Stimulated activated CD8-positive, alpha-beta memory T cell treated with anti-CD3 and anti-CD28 coated beads, Interleukin-2, amount 100 ng/mL, for 1 hour (primary cell): ENCODE measurements at places on chromosomes 4 and X.

DNA sequence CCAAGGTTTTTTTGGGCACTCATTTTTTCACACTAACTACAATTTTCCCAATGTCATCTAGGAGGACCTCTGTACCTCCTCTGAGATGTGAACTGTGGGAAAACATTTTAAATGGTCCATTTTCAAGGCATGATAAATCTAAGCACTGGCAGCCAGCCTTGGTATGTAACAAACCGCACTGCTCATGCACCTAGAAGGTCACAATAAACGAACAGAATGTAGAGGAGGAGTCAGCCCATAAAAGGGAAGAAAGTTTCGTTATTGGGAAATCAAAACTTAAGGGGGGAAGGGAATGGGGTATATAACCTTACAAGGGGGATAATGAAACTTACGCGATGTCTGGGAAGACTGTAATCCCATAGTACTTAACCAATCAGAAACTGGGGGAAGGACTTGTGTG, 16.4 kb downstream of the COX18 start:
- no peak for DNase-seq

DNA sequence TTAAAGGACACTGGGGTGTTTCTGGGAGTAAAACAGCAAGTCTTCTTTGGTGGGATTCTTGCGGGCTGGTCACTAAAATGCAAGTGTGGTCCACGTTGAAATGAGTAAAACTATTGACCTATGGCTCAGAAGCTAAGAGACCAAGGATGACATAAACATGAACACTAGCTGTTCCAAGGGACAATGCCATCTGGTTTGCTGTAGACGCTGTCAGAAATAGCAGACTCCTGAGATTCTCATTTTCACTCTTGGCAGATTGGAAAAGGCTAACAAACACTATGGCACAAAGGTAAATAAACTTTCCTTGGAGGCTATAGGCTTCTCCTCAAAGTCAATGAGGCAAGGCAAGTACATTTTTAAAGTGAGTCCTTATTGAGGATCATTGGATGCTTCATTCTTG, 343.6 kb downstream of the KCNIP4 start:
- DNase-seq: no peak

DNA sequence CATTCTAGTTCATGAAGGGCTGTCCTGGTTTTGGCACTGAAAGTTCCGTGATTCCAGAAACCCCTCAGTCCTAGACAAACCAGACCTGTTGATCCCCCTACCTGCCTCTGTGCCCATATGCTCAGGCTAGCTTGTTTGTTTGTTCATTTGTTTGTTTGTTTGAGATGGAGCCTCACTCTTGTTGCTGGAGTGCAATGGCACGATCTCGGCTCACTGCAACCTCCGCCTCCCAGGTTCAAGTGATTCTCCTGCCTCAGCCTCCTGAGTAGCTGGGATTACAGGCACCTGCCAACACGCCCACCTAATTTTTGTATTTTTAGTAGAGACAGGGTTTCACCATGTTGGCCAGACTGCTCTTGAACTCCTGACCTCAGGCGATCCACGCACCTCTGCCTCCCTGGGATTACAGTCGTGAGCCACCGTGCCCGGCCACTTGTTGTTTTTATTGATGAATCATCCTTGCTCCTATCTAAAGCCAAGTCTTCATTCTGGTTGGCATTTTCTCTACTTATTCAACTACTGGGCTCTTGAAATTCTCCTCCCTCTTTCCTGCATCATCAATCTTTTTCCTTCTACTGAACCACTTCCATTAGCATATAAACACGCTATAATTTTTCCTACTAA, 86.3 kb upstream of the BMP2K start:
- no peak for DNase-seq

- no peak for DNase-seq
Observed at GRCh38 chr4:8906991-8907595, 35.5 kb upstream of the HMX1 start.

- DNase-seq: no peak
Observed at GRCh38 chr4:36211084-36211483, 33.2 kb downstream of the ARAP2 start.

GRCh38 chr4:124631760-124632159, 80.8 kb downstream of the ANKRD50 start:
- DNase-seq: no peak

GRCh38 chrX:12709047-12709446, 82.2 kb upstream of the PRPS2 start:
- no peak for DNase-seq

- DNase-seq: no peak
Observed at GRCh38 chr4:64614276-64614675, 205.0 kb upstream of the TECRL start.

DNA sequence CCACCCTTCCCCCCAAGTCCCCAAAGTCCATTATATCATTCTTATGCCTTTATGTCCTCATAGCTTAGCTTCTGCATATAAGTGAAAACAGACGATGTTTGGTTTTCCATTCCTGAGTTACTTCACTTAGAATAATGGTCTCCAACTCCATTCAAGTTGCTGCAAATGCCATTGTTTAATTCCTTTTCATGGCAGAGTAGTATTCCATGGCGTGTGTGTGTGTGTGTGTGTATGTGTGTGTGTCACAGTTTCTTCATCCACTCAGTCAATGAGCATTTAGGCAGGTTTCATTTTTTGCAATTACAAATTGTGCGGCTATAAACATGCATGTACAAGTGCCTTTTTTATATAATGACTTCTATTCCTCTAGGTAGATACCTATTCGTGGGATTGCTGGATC, 107.5 kb upstream of the GALNT7 start:
- DNase-seq: no peak

GRCh38 chr4:4726051-4726450, 133.4 kb upstream of the MSX1 start:
- no peak for DNase-seq

DNA sequence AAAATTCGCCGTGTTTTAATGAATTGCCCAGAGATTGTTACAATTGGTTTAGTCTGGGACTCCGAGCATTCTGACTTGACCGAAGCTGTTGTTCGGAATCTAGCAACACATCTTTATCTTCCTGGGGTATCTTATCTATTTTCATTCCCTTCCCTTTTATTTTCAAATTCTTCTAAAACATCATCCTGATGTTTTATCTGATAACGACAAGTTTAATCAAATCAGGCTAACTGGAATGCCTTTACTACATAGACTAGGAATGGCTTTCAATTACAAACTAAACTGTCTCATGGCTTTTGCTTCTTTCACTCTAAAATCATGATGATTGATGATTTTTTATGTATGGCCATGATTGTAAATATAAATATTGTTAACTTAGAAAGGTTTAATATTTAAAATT, 48.0 kb downstream of the USP53 start:
- DNase-seq: no peak

DNA sequence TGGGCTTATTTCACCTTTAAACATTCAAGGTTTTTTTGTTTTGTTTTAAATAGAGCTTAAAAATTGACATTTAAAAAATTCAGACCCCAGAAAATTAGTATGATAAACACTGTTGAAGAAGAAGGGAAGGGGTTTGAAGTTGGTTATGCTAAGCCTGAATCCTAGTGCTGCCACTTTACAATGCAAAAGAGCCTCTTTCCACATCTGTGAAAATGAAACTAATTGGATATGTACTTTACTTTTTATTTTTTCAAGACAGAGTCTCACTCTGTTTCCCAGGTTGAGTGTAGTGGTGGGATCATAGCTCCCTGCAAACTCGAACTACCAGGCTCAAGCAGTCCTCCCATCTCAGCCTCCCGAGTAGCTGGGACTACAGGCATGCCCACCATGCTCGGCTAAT, 41.8 kb downstream of the FIP1L1 start:
- DNase-seq: no peak

DNA sequence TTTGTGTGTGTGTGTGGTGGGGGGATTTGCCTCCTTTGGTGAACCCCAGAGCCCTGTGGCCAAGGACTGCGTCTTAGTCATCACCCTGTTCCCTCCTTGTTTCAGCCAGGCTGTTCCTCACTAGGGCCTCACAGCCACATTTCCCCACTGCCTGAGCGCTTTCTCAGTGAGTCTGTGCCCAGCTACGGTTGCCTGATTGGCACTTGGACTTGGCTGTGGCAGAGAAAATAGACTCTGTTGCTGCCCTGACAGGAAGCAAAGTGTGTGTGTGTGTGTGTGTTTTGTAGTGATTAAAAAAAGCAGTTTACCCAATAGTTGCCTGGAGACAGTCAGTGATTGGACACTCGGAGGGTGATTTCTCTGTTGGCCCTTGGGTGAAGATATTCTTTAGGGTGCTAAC, 113.0 kb downstream of the UCHL1 start:
- no peak for DNase-seq

DNA sequence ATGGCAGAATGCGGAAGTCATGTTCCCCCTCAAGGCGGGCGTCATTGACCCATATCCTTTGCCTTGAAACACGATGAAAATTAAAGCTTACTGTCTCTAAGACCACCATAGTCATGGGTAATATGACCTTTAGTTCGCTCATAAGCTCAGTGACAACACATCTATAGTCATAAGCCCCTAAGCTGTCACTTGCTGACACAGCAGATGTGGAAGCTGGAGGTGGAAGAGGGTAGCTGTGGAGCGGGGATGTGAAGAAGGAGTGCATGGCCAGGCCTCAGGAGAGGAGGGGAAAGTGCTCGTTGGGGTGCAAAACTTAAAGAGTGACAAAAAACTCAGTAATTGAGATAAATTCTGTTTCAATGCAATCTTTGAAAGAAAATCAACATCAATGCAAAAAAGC, 134.0 kb upstream of the PDLIM3 start:
- DNase-seq: no peak

DNA sequence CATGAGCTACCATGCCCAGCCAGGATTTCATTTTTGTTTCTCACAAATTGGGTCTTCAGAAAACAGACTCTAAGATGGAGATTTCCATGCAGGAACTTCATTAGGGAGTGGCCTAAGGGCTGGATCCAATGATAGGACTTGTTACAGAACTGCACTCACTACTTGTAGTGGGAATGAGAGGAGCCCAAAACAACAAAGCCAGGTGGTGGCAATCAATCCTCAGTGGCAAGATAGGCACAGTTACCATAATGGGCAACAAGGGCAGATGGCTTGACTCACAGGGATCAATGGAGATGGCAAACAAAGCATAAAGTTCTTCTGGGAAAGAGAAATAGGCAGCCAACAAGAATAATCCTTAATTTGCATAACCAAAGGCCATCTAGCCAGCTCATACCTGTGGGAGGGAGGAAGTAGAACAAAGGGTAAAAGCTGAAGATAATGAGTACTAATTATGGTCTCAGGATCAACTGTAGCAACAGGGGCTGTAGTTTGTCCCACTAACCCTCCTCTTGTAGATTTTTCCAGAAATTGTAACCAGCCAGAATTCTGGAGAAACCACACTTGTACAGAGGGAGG, 72.8 kb upstream of the MAPK10 start:
- no peak for DNase-seq

DNA sequence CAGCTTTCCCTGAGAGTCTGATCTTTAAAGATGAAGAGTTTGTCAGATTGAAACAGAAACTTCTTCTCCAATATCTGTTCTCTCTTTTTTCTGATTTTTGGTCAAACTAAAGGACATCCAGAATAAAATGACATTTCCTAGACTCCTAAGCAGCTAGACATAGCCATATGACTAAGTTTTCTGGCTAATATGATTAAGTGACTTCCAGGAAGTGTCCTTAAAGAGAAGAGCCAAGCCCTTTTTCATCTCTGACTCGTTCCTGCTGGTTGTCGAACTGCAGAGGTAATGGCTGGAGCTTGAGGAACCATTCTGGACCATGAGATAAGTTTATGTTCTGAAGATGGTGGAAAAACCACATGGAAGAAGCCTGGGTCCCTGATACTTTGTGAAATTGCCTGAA, 546.0 kb downstream of the BCOR start:
- no peak for DNase-seq

- no peak for DNase-seq
Observed at GRCh38 chr4:7031558-7032449, 11.4 kb upstream of the TADA2B start.

DNA sequence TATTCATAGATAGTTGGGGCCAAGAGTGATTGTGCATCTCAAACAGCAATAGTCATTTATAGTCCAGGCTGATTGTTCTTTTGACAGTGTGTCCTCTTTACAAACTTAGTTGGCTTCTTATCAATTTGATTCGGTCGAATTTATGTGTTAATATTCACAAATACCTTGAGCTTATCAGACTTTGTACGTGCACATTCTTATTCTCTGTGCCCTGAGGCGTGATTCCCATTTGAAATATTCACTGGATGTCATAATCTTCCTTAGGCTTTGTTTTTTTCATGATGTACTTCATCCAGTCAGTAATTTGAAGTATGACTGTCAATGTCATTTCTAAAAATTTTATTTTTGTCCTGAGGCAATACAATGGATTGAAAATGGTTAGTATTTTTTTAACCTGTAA, 263.5 kb upstream of the PCDH7 start:
- DNase-seq: no peak

GRCh38 chr4:40749717-40750460, at the start of gene NSUN7:
TSS of gene NSUN7 (plus strand) at chr4:40749955. CDS start at chr4:40750694, 739 bp downstream.
- no peak for DNase-seq

DNA sequence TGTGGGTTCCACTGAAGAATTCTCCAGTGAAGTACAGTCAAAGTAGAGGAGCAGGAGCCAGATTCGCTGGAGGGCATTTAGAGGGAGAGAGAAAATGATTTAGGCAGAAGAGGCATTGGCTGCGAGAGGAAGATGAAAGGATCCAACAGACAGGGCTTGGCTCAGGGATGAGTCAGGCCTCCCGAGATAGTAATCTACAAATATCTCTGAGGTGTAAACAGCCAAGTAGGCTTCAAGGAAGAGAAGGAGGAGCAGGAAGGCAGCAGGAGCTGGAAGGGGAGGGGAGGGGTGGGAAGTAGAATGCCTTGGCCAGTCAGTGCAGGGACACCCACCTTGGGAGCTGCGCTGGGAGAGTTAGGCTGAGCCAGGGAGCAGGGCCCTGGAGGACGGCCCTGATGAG, 55.5 kb downstream of the PJA1 start:
- DNase-seq: no peak

DNA sequence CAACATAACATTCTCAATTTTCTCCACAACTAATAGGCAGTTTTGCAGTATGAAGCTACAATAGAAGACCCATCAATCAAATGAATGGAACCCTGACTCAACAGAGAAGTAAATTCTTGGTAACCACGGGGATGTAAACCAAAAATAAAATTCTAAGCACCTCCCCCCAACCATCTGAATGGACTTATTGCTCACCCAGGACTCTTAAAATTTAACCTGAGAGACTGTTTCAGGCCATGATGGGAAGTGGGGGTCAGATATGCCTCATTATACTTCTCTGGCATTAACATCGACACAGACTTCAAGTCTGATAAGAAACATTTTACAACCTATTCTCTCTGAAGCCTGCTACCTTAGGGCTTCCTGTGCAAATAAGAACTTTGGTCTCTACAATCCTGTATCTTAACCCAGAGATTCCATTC, 620.9 kb downstream of the TLL1 start:
- DNase-seq: no peak

DNA sequence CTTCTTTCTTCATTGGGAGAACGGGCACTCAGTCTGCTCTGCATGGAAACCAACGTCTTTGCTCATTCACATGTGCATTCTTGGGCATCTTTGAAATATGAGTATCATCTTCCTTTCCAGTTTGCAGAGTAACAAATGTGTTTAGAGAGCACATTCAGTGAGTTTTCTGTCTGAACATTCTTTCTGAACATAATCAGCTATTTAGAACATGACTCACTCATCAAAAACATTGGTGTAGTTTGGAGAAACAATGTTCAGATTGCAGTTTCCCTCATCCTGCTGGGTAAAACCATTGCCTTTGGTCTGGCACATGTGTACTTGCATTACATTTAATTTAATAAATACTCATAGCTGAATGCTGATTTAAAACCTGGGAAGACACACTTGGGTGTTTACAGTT, 81.5 kb upstream of the F9 start:
- DNase-seq: no peak

- no peak for DNase-seq
Observed at GRCh38 chr4:138492176-138492575, 250.0 kb upstream of the SLC7A11 start.

- DNase-seq: no peak
Observed at GRCh38 chr4:182878633-182879495, 38.3 kb downstream of the DCTD start.
